ENCODE measurements at places on chromosomes 1 and 21.

DNA sequence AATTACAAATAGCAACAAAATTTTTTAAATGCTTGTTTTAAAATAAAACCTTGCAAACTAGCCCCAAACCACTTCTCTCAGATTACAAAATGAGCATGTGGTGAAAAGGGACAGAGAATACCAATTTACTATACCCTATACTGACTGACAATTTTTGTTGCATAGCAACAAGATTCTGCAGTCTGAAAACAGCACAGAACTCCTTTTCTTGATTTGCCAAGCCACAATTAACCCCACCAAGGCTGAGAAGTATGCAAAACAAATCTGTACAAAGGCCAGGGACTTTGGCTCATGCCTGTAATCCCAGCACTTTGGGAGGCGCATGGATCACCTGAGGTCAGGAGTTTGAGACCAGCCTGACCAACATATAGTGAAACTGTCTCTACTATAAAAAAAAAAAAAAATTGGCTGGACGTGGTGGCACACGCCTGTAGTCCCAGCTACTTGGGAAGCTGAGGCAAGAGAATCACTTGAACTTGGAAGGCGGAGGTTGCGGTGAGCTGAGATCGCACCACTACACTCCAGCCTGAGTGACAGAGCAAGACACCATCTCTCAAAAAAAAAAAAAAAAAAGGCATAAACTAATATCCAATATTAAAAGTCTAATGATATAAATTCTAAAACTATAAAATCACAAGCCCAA, 21.8 kb downstream of the ENAH start:
- DNase-seq, result no peak

DNA sequence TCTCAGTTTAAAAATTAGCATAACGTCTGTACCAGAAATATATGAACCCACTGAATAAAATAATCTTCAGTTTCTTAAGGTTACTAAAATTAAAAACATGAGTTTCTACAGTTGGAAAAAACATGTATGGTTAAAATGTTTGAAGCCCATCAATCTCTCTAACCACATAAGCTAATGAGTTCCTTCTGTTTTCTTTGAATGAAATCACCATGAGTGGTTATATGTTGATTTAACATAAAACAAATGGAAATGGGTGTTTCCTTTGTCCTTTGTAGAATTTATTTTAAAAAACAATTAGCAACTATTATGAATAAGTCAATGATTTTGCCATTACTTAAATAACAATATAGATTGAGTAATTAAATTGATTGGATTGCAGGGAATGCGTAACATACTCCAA, 3.0 kb upstream of the ADGRL2 start:
- no peak for DNase-seq

DNA sequence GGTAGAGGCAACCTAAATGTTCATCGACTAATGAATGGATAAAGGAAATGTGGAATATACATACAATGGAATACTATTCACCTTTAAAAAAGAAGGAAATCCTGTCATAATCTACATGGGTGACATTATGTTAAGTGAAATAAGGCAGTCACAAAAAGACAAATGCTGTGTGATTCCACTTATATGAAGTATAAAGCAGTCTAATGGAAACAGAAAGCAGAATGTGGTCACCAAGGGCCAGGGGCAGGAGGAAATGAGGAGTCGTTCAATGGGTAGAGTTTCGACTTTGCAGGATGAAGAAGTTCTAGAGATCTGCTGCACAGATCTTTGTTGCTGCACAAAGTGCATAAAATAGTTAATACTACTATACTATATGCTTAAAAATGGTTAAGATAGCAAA, 7.8 kb downstream of the DIPK1A start:
- peak; percentile 68 for DNase-seq

GRCh38 chr1:116513956-116514355, 56.9 kb downstream of the CD58 start:
- DNase-seq, result no peak

GRCh38 chr1:60036856-60037460, 36.6 kb downstream of the C1orf87 start:
- no peak for DNase-seq

DNA sequence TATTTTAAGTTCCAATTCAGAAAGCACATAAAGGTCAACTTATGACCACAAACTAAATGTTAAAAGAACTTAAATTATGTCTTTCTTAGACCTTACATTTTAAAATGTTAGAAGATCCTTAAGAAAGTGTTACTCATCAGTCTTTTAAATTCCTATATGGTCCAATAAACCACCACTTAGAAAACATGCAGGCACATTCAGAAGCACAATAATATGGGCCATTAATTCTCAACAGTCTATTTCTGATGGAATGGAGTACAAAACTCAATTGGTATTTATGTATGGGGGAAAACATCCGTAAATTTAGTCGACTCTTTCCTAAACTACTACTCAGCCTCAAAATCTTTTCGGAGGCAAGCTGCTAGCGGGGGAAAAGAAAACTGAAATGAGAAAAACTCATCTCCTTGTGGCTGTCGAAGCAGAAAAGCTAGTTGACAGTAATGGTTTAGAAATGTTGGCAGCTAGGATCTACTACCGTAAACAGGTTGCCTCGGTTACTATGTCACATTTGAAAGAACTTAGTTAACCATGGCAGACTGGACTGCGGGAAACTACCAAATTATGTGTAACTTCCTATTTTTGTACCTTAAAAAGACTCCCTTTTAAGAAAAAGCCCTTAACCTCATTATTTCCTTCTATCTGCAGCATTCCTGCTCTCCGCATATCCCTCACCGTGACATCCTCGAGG, 1.0 kb downstream of the TRMT1L start:
- peak; percentile 70 for DNase-seq

- DNase-seq, result no peak
Measured at GRCh38 chr1:87515781-87516180, 187.1 kb downstream of the LMO4 start.

Data from natural killer cell (primary cell).